ENCODE measurements at places on chromosomes 1 and 21.
A peak's percentile ranks its signal among the peaks of the same experiment; 100 is the strongest.

DNA sequence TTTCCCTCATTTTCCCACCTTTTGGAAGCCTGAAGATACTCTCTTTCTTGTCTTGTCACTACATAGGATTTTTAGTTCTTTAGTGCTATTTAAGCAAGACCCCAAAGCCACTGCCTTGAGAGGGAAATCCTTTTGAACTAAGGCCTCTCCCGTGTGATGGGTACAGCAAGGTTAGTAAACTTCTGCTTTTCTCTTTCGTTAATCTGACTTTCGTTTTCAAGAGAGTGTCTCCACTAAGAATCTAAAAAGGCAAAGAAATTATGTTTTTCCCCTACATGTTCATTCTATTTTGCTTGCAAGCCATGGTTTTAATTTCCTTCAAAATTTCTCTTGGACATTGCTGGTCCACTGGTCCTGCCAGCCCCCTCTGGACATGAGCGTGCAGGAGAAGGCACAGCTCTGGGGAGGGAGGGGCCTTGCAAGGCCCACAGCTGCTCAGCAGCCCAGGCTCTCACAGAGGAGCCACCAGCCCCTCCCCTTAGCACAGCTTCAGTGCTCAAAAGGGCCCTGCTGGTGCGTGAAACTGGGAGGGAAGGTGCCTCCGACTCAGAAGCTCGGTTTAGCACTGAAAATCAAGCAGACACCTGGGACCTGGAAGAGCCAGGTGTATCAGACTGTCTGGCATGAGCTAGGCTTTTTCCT lies 210.9 kb upstream of the GALNT2 start:
- DNase-seq: no peak

DNA sequence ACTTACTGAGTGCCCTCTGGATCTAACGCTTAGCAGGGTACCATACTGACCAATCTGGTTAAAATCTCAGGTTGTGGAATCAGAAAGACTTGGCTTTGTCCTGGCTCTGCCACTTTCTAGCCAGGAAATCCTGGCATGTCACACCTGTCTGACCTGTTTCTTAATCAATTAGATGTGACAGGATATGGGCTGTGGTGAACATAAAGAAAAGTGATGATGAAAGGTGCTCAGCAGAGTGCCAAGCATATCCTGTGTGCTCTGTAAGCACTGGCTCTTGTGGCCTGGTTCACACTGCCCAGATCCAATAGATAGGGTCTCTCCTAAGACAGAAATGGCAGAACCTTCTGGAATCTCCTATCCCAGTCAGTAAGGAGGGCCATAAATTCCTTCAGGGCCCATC lies 53.9 kb downstream of the PHC2 start:
- no peak for DNase-seq

GRCh38 chr1:225508538-225509375 lies 80.9 kb upstream of the LBR start:
- no peak for DNase-seq

- no peak for DNase-seq
Measured at GRCh38 chr21:36705679-36706481, 7.0 kb downstream of the SIM2 start.

GRCh38 chr1:160431006-160431405 lies 30.6 kb downstream of the VANGL2 start:
- DNase-seq: no peak

DNA sequence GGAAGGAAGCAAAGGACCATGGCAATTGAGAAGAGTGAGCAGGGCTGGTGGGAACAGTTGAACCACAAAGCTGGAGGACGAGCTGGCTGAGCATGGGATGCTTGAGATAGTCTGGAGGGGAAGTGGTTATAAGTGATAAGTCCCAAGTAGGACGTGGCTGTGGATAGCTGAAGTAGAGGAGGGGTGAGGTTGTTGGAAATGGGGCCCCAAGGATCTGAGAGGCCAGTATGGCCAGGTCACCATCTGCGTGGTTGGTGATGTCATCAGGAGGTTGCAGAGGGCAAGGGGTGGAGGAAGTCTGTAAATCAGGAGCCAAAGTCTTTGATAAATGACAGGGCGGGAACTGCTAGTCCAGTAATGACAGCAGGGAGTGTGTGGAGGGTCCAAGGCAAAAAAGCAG lies 11.0 kb upstream of the REN start:
- DNase-seq: no peak

GRCh38 chr1:30801771-30802198 lies 44.2 kb upstream of the LAPTM5 start:
- peak; percentile 95 for DNase-seq

DNA sequence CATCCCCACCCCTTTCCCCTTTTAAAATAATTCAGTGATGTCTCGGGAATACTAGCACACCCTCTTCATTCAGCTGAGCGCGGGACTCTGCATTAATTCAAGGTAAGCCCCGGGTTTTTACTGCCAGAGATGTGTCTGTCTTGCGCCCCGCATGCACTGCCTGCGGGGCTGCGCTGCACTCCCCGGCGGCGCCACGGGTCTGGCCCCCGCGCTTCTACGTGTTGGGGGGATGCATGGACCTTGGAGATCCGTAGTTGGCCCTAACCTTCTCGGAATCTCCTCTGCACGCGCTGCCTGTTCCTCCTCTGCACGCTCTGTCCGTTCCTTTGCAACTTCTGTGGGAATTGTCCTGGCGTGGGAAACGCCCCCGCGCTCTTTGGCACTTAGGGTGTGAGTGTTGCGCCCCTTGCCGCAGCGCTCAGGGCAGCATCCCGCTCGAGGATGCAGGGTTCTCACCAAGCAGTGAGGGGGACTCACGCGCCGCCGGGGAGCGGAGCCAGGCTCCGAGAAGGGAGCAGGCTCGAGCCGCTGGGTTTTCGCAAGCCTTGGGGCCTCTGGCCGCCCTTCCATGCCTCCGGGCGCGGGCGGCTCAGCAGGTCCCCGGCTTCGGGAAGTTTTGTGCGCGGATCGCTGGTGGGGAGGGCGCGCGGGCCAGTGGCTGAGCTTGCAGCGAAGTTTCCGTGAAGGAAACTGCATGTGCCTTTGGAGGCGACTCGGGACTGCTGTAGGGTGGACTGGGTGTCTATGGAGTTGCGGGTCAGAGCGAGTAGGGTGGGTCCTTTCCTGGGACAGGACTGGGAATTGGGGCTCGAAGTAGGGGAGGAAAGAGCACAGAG lies 165.1 kb upstream of the CACNA1E start:
- peak; percentile 69 for DNase-seq

DNA sequence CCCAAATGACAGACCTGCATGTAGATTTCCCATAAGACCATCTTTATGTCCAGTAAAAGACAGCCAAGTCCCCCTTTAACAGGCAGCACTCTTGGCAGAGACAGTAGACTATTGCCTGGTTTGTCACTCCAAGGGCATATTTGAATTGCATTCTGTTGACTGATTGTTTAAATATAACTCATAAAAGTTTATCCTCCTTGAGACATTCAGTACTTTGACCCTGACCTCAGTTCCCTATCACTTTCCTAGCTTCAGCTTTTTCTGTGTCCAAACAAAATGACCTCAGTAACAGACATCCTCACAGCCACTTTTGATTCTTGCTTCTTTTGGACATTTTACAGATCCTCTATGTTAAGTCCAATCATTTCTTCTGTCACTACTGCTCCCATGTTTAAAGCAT lies 51.1 kb downstream of the RBM11 start:
- DNase-seq: no peak

DNA sequence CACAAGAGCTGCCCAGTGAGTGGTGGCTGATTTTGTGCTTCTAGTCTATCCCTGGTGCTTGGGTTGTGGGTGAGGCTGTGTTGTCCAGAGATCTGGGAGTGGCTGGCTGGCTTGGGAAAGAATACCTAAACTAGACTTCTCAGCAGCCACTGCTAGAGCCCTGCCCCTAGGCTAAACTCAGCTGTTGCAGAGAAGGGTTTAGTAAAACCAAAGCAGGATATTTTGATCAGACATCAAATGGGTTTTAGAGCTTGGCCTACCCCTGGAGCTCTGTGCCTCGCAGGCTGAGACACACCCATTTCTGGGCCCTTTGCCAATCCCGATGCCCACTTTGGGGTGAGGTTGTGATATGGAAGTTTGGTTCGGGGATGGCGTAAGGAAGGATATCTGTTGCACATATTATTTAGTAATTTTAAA lies 88.5 kb downstream of the UCK2 start:
- no peak for DNase-seq

DNA sequence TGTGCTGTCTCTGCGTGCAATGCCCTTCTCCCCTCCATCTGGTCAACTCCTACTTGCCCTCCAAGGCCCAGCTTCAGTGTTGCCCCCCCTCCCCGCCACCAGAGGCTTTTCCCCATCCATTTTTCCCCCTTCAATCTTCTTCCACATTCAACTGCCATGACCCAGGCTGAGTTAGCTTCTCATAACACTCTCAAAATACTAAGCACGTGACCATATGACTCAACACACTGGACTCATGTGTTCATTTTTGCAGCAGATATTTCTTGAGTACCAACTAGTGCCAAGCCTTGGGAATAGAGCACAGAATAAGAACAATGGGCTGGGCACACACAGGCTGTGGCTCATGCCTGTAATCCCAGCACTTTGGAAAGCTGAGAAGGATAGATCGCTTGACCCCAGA lies 132.1 kb downstream of the IGSF21 start:
- no peak for DNase-seq

DNA sequence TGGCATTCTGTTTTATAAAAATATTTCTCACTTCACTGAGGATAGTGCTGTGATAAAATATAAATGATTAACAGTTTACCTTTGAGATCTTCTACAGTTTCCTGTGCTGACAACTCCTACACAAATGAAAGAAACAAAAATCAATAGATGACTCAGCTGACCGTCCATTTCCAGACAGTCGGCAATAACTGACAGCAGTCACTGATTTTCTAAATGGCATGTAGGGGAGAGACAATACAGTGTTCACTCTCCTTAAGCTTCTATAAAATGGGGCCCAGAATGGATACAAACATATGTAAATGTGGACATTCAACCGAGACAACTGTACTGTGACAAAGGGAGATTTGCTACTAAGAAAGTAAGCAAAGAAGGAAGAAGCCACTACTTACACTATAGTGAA lies 34.3 kb downstream of the PCNX2 start:
- no peak for DNase-seq

- no peak for DNase-seq
Measured at GRCh38 chr1:232589812-232590743, 39.9 kb downstream of the SIPA1L2 start.

GRCh38 chr1:158208586-158209116 lies 28.0 kb downstream of the CD1D start:
- no peak for DNase-seq

GRCh38 chr1:165288350-165289120 lies 68.0 kb downstream of the LMX1A start:
- no peak for DNase-seq

DNA sequence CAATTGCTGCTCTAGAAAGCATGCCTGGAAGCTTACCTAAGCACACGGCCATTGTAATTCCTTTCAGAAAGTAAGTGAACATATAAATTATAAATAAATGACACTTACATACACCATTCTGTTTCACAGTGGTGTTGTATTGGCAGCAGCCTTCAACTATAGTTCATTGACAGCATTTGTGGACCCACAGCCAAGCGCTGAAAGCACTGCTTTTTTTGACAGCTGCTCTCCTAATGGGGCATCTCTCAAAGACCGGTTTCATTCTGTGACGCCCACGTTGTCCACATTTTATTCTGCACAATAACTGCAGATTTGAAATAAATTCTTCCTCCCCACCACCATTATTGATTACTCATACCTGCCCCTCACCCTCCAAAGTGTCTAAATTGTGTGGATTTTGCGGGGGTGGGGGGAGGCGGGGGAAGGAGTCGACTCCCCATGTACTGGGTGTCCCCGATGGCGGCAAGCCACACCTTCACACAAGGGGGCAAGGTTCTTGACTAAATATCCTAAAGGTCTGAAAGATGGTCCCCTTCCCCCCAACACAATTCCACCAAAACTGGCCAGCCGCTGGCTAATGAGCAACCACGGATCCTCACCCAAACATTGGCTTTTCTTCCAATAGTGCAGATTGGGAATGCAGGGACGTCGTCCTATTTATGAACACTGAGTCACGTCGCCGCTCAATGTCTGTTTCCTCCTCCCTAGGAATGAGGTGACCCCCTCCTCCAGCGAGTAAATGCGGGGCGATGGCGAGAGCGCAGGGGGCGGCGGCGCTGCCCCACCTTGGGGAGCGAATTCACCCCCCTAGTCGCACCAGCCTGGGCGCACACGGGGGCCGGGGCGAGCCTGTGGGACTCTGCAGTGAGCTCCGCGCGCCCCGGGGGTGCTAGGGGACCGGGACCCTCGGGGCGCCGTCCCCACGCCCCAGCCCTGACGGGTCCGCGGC lies 960 bp downstream of the RCAN1 start:
- DNase-seq: no peak

GRCh38 chr1:198794498-198794897 lies 155.7 kb downstream of the PTPRC start:
- no peak for DNase-seq

DNA sequence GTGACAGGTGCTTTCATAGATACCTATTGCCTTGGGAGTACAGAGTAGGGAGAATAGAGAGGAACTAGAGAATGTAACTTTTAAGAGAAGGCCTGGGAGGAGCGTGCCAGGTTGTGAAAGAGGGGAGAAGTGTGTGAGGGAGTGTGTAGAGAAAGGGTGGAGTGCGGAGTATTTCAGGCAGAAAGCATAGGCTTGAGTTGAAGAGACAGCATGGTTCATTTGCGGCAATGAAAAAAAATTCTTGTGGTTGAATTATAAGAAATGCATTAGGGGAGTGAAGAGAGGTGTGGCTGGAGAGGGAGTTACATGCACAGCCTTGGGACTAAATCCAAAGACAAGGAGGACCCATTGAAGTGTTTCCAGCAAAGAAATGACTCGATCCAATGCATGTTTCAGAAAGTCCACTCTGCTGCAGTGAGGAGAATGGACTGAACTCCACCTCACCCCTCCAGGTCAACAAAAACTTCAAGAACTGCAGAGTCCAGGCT lies 81.7 kb upstream of the ADAM30 start:
- no peak for DNase-seq

- peak; percentile 28 for DNase-seq
Measured at GRCh38 chr1:235122348-235122747, 6.3 kb downstream of the TOMM20 start.

GRCh38 chr1:200795156-200795555 lies 56.5 kb downstream of the CAMSAP2 start:
- DNase-seq: no peak

DNA sequence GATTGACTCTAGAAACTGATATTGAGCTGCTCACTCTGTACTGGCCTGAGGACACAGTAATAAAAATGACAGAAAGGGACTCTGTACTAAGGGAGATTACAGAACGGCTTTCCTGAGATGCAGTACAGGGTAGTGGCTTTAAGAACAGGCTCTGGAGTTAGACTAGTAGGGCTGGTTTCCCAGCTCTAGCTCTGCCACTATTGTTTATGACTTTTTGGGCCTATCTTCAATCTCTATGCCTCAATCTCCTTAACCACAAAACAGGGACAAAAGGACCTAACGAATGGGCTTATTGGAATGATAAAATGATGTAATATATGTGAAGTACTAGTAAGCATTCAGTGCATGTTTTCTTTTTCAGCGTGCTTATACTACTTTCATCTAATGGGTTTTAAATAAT lies 1.4 kb downstream of the DEPDC1 start:
- DNase-seq: no peak

GRCh38 chr1:50611675-50612074 lies 188.4 kb upstream of the DMRTA2 start:
- no peak for DNase-seq

GRCh38 chr1:208731981-208732821 lies 488.0 kb upstream of the PLXNA2 start:
- no peak for DNase-seq

GRCh38 chr1:47931395-47931794 lies 65.8 kb downstream of the TRABD2B start:
- no peak for DNase-seq
